Fibroblast of skin of left quadriceps (primary cell): ENCODE measurements at places on chromosomes 12 and 14.

GRCh38 chr14:67610491-67610890 is 9.2 kb upstream of the ARG2 start:
- no peak for DNase-seq

- DNase-seq, result no peak
Observed at GRCh38 chr14:25041898-25042297, 8.0 kb downstream of the STXBP6 start.

GRCh38 chr12:48990552-48990951 is 8.6 kb downstream of the DDN start:
- DNase-seq, result no peak

GRCh38 chr14:50062438-50063085 is 53.8 kb downstream of the VCPKMT start:
- peak; percentile 65 for DNase-seq

DNA sequence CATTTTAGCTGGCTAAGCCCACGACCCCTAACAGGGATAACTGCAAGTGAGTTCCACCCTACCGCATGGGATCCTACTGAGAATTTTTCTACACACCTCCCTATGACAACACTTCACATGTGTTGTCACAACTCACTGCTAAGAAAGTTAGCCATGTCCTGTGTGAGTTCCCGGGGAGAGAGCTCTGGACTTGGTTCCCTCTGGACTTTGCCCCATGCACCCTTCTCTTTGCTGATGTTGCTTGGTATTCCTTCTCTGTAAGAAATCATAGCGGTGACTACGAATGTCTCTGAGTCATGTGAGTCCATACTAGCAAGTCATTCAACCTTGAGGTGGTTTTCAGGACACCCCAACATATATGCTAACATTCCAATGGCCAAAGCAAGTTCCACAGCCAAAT is 9.5 kb upstream of the CDKN3 start:
- no peak for DNase-seq

DNA sequence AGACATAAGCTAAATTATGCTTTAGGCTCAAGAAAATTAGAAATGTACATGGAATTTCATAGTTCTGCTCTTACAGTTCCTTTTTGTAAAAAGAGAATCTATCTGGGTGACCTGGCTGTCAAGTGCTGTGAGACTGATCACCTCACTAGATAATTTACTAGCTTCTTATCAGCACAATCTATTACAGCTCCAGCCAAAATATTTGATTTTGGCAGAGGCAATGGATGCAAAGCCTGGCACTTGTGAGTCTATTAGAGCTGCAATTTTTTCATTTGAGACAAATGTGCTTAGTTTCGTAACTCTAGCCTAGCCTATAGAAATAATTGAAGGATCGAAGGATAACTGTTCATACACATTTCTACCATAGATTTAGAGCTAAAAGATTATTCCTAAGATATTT is 927.5 kb downstream of the SLC6A15 start:
- DNase-seq, result no peak

DNA sequence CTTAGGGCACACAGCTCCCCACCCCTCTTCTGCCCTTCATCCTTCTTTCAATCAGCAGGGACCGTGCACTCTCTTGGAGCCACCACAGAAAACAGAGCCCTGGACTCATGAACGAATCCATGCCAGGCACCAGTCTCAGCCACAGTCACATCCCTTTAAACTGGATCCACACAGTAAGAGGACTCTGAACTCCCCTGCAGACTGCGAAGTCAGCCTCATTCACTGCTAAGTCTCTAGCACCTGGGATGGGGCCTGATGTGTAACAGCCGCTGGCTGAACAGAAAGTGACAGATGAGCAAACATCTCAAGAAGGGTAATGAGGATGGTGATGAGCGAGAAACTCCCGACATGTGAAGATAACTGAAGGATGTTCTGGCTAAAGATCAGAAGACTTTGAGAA is 45.8 kb upstream of the IQSEC3 start:
- DNase-seq, result no peak

- DNase-seq, result no peak
Observed at GRCh38 chr12:49874142-49874897, 29.4 kb downstream of the FAIM2 start.

GRCh38 chr12:122042910-122043309 is 21.2 kb downstream of the BCL7A start:
- DNase-seq, result no peak

GRCh38 chr12:4540638-4541037 is 1.9 kb downstream of the RAD51AP1 start:
- no peak for DNase-seq

DNA sequence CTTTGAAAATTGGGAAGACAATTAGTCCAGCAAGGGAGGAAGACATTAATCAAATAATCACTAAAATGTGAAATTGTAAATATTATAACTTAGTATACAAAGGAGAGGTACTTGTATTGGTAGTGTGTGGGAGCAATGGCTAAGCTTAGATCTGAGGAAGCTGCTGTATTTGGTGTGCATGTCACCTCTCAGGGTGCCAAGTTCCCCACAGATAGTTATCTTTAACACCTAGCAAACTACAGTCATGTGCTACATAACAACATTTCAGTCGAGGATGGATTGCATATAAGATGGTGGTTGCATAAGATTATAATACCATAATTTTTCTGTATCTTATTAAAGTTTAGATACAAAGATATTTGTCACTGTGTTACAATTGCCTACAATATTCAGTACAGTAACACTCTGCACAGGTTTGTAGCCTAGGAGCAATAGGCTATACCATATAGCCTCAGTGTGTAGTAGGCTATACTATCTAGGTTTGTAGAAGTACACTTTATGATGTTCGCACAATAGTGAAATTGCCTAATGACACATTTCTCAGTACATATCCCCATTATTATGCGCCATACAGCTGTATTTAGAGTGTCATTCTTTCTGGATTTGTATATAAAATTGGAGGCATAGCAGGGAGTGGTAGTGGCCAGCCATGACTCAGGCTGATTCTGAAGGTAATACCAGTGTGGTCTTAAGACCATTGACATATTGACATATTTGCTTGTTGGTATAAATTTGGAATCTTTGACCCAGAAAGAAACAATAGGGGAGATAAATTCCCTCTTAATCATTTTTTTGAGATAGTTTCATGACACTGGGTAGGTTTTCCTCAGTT is 55.8 kb downstream of the RAD51B start:
- DNase-seq, result no peak

GRCh38 chr12:121214855-121215745 is 5.2 kb downstream of the P2RX4 start:
- DNase-seq, result peak; percentile 48

- DNase-seq, result peak; percentile 55
Observed at GRCh38 chr12:109982210-109982609, 14.0 kb downstream of the GIT2 start.

DNA sequence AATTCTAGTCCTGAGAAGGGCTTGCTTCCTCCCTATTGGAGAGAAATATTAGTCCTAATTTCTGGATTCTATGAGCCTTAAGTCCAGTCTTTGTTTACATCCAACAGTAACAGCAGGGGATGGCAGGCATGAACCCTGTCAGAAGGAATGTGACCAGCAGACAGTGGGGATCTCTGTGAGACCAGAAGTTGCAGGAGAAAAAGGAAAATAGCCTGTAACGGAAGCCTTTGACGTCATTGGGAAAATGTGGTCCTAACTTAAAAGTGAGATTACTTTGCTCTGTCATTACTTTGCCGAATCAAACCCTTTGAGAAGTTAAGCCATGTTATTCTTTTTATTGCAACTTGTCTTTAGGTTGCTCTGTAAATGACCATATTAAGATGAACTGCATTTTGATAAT is 218.2 kb upstream of the PRICKLE1 start:
- DNase-seq, result no peak

GRCh38 chr14:65180725-65181025 is 78.4 kb upstream of the MAX start:
- no peak for DNase-seq

- DNase-seq, result no peak
Observed at GRCh38 chr12:6313326-6313940, 3.0 kb downstream of the PLEKHG6 start.

DNA sequence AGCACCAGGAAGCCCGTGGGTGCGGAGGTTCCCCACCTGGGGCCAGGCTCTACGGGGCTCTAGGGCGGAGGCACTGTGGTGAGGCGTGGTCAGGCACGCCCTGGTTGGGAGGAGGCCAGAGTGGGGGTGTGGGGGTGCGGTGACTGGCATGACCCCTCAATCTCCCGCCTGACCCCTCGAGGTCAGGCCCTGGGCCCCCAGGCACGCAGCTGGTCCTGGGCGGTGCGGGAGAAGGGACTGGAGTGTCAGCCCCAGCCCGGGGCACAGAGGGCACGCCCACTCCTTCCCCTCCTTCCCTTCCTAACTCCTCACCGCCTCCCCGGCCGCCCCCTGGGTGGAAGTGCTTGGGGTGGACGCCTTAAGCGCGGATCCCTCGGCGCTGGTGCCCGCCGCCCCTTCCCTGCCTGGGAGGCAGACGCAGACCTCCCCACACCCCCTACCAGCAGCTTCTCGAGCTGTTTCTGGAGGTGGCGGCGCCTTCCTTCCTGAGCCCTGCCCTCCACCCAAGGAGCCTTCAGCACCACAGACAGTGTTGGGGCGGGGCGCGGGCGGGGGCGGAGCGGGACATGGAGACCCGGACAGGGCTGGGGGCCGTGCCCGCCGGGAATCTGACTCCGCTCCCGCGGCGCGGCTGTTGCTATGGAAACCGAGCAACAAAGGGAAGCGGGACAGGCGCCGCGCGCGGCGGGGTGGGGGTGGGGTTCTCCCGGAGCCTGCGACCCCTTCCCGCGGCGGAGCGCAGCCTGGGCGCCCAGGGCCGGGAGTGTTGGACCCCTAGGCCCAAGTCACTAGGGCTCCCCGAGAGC is 741 bp upstream of the CRIP2 start:
- DNase-seq, result peak; percentile 61

DNA sequence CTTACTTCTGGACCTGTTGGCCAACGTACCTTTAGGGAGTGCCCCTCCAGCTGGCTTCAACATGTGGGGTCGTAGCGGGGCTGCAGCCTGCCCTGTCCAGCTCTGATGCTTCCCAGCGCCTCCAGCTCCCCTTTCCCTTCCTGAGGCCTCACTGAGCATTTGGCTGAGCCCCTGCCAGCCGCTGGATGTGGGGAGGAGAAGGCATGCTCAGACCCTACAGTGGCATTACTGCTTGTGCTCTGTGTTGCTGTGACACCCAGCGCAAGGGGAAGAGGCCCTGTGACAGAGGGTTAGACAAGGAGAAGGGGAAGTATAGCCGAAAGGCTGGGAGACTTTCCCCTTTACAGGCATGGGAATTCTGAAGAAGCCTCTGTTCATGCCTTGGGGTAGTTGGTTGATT is 145.9 kb downstream of the PRKCH start:
- no peak for DNase-seq

DNA sequence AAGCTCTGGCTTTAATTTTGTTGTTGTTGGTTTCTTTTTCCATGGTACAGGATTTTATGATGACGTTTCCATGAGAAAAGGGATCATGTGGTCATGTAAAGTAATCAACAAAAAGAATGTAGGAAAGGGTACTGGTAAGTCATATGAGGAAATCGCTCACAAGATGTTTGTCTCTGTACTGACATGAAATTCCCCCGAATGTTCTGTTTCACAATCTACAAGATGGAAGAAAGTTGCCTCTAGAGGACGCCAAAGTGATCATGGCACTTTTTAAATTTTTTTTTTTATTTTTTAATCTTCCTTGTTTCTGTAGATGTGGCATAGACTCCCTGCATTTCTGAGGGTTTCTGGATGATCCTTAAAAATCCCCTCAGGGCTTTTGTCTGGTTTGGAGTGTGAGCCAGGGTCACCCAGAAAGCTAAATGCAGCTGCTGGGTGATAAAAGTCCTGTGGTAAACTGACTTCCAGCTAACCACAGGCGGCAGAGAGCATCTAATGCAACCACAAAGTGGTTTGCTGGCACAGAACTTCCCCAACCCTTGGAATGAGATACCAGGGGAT is 393.5 kb downstream of the CCDC91 start:
- no peak for DNase-seq

DNA sequence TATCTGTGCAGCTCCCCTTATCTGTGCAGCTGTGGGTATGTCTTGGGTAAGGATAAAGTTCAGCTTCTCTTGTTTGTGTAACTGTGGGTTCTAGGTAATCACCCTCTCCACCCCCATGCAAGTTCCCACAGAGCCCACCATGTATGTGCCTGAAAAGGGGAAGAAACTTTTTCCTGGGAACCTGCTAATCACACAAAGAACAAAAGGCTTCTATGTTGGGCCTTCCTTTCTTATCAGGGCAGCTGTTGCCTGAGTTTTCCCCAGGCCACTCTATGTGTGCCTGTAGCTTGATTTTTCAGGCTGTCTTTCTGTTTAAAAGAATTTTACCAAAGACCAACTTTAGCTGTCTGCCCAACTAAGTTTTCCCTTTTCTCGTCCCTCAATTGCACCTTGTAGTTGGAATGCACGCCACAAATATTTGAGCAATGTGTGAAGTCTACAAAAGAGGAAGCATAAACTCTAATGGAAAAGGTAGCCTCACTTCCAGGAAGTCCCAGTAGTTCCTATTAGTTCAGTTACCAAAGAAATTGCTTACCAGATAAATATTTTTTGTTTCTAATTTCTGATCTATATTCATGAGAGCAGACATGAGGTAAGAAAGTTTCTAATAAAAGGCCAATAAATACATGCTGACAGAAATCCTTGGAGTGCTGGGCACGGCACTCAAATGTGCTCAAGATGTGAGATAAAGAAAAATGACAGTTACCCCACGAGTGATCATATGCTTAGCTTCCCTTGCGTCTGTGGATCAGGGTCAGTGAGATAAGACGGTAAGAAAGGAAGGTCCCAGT is 2.7 kb upstream of the GALC start:
- DNase-seq, result no peak

- DNase-seq, result no peak
Observed at GRCh38 chr12:131101703-131102492, 148.2 kb downstream of the ADGRD1 start.

GRCh38 chr12:127923501-127923900 is 343.5 kb upstream of the TMEM132C start:
- DNase-seq, result no peak

- DNase-seq, result no peak
Observed at GRCh38 chr14:36451310-36452065, 68.5 kb downstream of the NKX2-1 start.

- no peak for DNase-seq
Observed at GRCh38 chr12:51351913-51352532, 5.5 kb upstream of the CELA1 start.

DNA sequence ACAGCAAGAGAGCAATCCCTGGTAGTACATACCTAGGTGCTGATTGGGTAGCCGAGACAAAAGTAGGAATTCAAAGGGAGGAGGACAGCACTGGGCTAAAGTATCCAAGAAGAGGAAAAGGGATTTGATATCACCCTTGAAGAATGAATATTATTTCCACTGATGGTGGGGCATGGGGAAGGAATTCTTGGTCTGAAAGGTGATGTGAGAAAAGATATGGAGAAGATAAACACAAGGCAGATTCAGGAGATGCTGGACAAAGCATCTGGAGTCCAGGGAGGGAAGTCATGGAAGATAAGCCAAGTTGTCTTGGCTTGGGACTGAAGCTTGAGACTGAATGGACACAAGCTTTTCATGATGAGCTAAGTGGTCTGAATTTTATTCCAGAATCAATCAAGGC is 194.0 kb downstream of the EGLN3 start:
- DNase-seq, result no peak
